HT-29 (cell line): ENCODE measurements at places on chromosomes 7 and 10.

GRCh38 chr10:36181426-36182178 lies 539.5 kb upstream of the FZD8 start:
- no peak for DNase-seq

DNA sequence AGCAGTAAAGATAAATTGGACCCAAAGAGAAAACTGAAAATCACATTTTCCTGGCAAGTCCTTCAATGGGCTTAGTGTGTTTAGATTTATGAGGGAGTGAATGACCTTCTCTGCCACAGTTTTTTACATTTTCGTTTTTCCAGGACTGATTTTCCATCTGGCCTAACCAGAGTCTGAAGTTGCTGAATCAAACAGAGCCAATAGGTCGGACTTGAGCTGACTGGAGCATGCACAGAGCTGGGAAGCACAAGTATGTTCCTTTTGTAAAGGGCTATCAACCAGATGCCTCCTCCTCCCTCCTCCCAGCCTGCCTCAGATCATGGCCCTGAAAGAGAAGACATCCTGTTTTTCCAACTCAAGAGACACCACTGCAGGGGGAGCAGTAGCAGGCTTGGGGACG lies 126.0 kb upstream of the ANKRD1 start:
- DNase-seq: no peak

DNA sequence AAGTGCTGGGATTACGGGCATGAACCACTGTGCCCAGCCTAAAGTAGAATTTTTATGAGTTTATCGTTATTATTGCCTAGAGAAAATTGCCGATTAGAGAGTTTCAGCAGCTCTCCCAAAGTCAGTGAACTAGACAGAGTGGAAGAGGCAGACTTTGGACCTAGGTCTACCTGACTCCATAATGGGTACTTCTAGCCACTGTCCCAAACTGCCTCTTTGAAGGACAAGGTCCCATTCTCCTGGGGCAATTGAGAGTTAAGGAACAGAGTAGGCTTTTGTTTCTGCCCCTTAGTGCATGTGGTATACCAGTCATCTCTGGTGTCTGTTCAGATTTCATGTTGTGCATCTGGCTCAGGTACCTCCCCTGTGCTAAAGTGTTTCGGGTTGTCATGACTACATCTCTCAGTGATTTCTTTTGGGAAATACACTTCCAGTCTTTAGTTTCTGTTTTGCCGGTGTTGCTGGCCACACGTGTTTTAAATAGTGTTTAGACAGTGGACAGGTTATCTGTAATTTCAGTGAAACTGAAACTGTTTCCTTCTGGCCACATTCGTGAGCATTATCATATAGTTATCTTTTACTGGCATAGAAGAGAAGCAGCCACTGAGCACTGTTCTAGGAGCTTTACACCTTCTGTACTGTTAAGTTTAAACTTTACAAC lies 4.7 kb downstream of the TMEM236 start:
- DNase-seq: peak; percentile 3

- DNase-seq: no peak
These were observed 278.3 kb downstream of the MAD1L1 start for GRCh38 chr7:1954366-1955004.

GRCh38 chr7:16744518-16745250 lies 8.9 kb upstream of the TSPAN13 start:
- DNase-seq: no peak

GRCh38 chr7:40570223-40570622 lies 435.4 kb downstream of the SUGCT start:
- no peak for DNase-seq

DNA sequence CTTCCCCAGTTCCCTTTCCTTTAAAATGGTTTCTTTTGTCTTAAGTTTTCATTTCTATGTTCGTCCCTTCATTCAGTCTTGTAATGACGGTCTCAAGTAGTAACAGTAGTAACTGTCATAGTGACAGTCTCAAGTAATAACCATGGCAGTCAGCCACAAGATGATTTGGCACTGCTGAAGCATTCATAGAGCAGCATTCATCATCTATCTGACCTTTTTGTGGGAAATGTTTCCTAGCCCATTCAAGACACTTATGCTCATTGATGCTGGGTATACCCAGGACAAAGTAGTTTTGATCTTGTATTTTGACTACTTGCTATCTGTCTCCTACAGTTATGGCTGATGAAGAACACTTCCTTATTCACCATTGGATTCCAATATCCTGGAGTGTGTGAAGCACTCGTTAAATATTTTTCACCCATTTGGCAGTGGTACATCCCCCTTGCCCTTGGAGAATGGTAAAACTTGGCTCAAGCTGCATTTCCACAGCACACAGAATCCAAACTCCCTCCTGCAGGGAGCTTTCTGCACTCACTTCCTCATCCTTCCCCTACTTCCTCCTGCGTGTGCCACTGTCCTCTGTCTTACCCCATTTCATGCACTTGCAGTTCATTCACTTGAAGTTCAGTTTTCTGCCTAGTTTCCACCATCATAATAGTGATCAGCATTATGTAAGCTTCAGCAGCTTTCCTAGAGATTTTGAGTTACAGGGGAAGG lies 19.0 kb downstream of the GIMAP4 start:
- DNase-seq: no peak

DNA sequence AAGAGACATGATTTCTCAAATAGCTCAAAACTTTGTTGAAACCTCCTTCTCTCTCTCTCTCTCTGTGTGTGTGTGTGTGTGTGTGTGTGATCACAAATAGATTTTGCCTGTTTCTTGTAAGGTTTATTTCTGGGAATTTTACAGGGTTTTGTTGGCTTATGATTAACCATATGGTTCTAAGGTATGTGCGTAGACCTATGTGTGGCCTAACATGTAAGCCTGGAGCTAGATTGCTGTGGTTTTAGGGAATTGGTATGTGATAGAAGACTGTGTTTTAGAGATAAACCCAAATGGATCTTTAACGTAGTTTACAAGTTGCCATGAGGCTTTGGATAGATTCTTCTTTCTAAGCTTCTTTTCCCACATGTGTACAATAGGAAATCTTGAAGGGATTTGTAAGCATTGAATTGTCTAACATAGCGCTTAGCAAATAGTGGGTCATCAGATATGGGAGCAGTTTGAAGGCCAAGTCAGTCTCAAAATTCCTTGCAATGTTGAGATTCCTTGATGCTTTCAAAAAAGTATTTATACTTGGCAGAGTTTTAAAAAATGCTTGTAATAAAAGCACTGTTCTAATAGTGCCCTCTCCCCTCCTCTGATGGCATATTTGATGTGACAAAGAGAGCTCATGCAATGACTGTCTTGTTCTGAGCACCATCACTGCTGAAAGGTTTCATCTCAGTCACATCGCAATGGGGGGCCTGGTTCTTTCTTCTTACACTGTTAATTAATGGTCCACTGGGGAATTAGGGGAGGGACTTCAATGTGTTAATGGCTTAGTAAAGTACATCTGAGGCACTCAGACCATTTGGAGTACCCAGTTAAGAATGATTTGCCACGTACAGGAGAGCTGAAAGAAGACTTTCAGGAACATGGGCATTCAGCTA lies 118.2 kb downstream of the SNX10 start:
- no peak for DNase-seq

DNA sequence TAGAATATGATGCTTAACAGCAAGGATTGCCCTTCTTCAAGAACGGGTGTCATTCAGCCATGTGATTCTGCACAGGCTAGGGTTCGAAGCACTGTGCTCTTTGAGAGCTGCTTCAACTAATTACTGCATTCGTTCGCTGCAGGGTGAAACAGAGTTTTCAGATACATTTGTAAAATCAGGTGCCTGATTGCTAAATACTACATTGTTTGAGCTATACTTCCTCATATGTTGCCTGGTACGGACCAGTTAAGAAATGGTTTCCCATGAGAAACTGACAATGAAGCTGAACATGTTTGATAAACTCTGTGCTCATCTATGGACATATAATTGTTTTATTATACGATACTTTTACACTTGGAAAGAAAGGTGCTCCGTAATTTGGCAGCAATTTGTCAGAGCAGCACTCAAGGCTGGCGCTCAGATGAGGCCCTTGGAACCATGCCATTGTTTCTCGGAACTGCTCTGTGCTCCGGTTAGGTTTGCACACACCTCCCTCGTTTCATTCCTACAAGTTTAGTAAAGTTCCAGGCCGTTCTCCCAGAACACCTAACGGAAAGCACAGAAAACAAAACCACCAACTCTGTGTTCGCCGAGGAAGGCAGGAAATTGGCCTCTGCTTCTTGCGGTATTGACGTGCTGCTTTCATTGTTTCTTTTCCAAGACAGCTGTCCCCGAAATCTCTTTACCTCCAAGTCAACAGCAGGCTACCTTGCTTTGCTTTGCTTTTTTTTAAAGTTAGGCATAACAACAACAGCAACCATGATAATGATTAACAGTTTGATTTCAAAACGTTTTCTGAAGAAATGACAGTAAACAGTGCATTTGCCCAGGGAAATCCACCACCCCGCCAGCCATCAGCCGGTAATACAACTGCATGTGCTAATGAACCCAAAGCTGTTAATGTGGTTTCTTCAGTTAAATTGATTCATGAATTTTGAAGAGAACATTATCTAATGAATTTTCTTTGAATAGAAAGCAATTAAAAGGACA lies 206.9 kb downstream of the EBF3 start:
- DNase-seq: no peak

DNA sequence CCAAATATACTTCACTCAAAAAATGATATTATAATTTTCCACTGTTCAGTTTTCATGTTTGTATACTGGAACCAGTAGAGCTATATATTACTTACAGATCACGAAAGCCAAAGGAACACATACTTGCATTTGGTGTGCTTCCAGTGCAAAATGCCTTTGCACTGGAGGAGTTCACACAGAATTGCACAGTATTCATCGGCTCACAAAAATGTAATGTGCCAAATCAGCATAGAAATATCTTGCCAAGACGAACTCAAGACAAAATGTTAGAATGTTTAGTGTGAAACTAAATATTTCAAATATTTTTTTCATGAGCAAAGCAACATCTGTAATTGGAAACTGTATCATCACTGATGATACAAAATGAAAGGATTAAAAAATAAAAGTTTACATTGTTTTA lies 646.2 kb upstream of the SEMA3D start:
- DNase-seq: no peak

GRCh38 chr10:44680764-44681163 lies 230.4 kb upstream of the TMEM72 start:
- no peak for DNase-seq

GRCh38 chr10:20381761-20382160 lies 515.4 kb downstream of the NEBL start:
- DNase-seq: no peak

DNA sequence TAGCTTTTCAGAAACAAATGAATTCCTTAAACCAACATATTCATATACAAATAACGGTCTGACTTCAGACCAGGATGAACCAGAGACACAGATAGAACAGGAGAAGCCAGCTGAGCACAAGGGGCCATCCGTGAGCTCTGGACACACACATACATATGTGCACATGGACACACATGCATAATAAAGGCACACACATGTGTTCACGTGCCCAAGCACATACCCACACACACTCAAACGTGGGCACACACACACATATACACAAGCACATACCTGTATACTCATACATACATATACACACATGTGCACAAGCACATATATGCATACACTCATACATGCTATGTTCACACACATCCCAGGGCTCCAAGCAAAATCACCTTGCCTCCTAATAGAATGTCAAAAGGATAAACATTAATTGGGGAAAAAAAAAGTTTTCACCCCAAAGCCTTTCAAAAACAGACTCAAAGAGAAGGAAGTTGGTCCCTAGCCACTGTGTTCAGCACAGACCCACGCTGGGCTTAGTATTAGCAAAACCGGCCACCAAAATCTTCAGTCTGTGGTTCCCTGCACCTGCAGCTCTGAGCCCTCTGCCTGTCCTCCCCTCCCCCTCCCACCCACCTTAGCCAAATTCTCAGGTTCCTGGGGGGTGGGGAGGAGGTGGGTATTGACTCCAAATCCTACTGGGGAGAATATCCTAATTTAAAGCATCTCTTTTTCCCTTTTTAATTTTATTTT lies 100.4 kb upstream of the MACROH2A2 start:
- no peak for DNase-seq

GRCh38 chr10:46527241-46527811 lies 29.1 kb downstream of the GPRIN2 start:
- no peak for DNase-seq

- no peak for DNase-seq
These were observed 1140.7 kb upstream of the LRRN3 start for GRCh38 chr7:109950256-109950655.

DNA sequence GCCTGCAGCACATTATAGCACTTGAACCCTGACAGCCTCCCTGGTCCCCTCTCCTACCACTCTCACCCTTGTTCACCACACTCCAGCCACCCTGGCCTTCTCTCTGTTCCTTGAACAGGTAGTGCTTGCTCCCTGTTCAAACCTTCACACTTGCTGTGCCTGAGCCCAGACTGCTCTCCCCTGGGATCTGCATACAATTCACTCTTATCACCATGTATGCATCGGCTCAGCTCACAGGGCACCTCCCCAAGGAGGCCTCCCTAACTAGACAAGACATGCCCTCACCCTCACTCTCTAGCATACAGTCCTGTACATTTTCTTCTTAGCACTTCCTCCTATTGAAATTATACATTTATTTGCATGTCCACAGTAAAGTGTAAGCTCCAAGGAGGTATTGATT lies 59.3 kb downstream of the FAM13C start:
- DNase-seq: no peak

DNA sequence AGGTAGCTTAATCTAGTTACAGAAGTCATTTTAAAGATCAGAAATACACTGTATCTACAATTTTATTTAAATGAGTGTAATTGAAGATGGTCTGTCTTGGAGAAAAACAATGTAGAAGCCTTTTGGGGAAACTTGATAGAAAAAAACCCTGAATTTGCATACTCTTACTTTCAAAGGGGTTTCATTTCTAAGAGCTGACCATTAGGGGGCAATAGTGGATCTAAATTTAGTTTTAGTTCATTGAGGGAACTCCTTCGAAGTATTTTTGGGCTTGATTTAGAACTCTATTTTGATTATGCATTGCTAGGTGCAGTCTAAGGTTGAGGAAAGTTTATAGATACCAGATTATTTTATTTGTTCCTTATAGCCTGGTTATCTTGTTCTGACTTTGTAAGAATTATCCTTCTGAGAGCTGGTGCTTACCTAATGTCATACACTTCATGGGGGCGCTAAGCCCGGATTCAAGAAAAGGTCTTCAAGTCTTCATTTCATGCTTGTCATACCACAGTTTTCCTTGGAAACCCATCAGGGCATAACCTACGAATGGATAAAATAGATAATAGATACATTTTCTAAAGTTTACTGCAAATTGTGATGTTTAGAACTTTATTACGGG lies 69.1 kb upstream of the MXI1 start:
- peak; percentile 67 for DNase-seq

GRCh38 chr10:91603931-91604331 lies 28.9 kb downstream of the PPP1R3C start:
- DNase-seq: peak; percentile 92

DNA sequence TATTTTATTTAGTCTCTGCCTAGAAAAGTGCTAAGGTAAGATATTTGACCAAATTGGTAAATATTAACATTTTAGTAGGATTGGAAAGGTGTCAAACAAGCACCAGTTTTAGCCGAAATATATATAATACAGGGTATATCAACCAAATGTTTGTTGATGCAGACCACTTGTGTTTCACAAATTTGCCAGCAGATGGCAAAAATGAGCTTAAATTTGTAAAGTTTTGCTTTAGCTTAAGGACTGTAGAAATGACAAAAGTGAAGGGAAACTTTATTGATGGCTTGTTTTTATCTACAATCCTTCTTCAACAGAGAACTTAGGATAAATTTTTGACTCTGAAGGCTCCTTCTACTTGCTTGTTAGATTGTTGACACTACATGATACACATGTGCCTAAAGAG lies 4.8 kb upstream of the POLR1F start:
- peak; percentile 73 for DNase-seq
